Prostate gland (tissue), 2 donors: ENCODE measurements at places on chromosomes 7 and 10.

- no peak for DNase-seq
Observed at GRCh38 chr10:108708363-108708762, 1214.9 kb downstream of the XPNPEP1 start.

- no peak for DNase-seq
Observed at GRCh38 chr7:97021747-97022490, 2.7 kb downstream of the DLX5 start.

DNA sequence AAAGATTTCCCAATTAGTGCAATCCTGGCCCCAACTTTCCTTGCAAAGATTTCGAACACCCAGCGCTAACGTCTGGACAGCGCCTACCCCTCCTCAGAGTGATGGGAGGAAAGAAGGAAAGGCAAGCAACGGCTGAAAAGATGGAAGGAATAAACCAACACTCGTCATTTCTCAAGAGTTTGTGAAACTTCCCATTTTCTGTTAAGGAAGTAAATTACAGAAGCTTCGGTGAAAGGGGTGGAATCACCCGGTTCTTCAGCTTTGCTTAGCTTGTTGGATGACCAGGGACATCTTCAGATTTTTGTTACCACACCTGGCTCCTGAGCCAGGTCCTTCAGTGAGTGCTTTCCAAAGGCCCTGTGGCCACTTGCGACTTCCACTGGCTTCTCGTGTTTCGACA, 313.1 kb downstream of the SKIDA1 start:
- no peak for DNase-seq

DNA sequence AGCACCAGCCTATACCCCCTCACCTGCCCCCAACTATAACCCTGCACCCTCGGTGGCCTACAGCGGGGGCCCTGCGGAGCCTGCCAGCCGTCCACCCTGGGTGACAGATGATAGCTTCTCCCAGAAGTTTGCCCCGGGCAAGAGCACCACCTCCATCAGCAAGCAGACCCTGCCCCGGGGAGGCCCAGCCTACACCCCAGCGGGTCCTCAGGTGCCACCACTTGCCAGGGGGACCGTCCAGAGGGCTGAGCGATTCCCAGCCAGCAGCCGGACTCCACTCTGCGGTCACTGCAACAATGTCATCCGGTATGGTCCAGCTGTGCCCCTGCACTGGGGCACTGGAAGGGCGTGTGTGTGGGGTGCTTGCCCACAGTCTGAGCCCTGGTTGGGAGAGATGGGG, 40.0 kb upstream of the BMPR1A start:
- no peak for DNase-seq

DNA sequence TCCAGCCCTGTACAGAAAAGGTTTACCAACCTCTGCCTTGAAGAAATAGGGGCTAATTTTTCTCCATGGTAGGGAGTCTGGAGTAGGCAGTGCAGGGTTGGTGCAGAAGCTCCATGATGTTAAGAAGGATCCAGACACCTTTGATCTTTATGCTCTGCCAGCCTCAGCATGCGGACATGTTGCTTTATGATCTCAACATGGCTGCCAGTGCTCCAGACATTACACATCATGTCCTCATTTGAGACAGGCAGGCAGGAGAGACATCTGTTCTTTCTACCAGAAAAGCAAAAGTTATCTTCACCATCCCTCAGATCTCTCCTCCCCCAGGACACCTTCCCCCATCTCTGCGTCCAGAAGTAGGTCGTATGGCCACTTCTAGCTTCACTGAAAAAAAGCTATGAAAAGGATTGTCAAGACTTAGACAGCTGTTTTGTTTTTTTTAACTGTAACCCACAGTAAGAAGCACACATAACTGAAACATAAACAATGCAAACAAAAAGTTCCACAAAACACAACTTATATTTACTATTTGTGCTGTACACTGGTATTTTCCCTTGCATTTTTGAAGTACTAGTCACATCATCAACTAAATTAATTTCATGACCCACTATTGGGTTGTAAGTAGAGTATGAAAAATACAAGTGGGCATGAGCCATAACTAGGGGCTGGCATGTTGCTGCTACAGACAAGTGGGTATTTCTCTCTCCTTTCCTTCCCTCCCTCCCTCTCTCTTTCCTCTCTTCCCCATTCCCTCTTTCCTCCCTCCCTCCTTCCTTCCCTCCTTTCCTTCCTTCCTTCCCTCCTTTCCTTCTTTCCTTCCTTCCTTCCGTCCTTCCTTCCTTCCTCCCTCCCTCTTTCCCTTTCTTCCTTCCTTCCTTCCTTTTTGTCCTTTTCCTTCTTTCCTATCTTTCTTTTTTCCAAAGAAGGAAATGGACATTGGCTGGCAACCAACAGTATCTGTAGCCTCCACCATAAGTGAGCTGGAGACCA, 2.6 kb upstream of the RASSF4 start:
- no peak for DNase-seq
